Activated T-cell treated with anti-CD3 and anti-CD28 coated beads, Interleukin-2, amount 50 U/mL, for 72 hours (primary cell): ENCODE measurements at places on chromosomes 2 and 18.

- no peak for DNase-seq
Measured at GRCh38 chr18:48947560-48947959, 3.2 kb downstream of the SMAD7 start.

GRCh38 chr2:208150956-208151355 lies 5.0 kb upstream of the CRYGB start:
- DNase-seq, result no peak

- no peak for DNase-seq
Measured at GRCh38 chr2:132929786-132930185, 259.8 kb upstream of the LYPD1 start.

GRCh38 chr2:70964596-70965386 lies 13.6 kb upstream of the ANKRD53 start:
- DNase-seq, result peak; percentile 89

DNA sequence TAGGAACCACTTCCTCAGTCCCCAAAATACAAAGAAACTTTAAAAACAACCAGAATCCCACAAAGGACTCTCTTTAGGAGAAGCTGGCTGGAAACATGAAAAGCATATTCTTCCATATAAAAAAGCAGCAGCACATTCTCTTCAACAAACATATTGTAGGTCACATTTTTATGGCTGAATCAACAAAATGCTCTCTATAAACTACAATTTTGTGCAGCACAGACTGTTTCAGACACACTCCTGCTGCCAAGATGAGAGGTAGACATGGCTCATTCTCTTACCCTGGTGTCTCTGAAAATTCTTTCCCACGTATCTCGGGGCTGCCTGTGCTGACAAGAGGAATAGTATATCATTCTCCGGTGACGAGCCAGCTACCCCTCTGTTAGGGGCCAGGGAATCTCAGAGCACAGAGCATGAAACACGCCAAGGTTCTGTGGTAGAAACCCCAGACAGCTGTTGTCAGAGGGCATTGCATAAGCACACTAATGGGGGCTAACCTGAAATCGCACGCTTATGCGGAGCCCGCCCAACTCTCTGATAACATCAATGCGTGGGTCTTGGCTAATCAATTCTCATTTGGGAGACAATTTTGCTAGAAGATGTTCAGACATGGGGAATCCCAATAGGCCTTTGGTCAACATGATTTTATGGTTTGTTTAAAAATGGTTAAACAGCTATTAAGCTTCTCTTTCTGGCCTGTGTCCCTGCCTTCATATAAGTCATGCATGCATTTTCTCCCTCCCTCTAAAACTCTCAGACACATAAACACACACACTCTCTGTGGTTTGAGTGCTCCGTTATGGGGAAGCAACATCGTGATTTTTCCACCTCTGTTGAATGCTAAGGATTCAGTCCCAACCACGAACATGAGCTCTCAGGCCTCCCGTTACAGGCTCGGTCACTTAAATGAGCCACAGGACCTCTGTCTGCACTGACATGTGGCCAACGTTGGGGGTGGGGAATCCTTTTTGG lies 177.5 kb downstream of the INO80D start:
- no peak for DNase-seq

DNA sequence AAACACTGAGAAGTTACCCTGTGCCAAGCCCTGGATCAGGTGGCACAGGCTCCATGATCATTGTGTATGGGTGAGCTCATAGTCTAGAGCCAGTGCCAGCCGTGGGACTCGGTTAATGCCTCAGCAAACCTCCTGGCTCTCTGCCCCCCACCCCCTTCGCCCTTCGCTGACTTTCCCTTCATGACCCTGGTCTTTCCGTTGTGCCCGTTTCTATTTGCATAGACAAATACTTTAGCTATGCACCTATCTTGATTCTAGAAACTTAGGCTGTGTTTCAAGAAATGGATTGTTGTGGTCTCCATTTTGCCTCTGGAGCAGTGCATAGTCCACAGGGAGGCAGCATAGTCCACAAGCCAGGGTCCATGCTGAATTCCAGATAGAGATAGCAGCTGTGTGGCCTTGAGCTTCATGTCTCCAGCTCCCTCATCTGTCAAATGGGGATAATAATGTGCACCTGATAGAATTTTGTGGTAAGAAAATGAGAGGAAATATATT lies 44.8 kb upstream of the KDM3A start:
- no peak for DNase-seq

DNA sequence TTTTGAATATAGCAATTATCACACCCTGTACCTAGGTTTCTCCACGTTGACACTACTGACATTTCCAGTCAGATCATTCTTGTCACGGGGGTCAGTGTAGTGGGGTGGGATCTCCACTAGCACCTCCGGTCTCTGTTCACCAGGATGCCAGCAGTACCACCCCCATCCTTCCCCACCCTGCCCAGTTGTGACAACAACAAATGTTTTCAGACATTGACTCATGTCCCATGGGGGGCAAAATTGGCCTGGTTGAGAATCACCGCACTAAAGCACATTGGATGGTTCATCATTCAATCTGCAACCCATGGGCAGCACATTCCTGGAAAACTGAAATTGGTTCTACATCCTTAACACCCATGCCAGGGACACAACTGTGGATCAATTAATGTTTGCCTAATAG lies 32.3 kb downstream of the FEZ2 start:
- no peak for DNase-seq

GRCh38 chr2:30717081-30717650 lies 90.1 kb downstream of the CAPN13 start:
- no peak for DNase-seq

DNA sequence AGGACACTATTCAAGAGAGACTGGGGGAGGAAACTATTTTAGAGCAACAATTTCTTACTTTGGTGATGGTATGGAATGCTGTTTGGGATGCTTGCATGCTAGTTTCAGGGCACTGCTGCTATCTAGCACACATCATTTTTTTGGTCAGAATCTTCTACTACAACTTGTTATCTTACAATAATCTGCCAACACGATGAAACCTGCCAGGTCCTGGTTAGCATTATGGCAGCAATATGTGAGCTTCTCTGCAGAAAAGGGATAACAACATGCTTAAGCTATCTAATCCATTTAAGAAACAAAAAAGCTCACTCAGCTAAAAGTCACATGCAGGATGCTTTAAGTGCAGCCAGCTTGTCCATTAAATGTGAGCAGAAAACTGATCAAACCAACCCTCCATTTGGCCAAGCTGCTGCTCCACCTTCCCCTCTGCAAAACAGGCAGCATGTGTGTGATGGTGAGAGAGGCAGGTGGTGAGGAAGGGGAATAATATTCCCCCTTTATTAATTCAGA lies 30.1 kb downstream of the GAREM2 start:
- DNase-seq, result no peak

DNA sequence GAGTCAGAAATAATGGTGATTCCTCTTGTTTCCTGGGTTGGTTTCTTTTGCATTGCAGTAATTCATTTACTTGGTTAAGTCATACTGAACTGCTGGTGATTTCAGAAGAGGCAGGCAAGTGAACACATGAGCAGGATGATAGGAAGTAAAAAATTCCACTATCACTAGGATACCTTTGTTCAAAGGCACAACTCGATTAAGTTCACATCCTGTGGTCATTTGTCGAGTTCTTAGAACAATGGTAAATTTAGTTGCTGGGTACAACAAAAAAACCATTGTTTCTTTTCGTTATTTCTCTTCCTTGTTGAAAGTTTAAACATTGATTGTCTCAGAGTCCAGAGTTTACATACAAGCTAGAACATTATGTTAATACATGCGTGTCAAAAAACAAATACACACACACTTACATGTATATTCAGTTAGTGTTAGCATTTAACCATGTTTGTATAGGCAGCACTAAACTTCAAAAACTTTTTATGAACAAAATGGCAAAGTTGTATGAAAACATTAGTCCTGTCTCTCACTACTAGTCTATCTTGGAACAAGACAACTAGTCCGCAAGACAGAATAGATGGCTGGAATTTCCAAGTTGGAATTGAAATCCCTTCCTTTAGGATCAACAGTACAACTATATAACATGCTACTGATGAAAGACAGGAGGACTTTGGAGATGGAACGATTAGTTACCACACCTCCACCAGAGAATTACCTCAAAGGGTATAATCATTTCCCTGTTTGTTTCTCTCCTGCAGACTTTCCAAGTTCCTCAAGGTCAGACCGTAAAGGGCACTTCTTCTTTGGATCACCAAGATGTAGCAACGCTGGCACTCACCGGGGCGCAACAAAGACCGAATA lies 26.2 kb downstream of the STK39 start:
- no peak for DNase-seq

GRCh38 chr2:158194229-158194628 lies 92.6 kb downstream of the UPP2 start:
- no peak for DNase-seq

DNA sequence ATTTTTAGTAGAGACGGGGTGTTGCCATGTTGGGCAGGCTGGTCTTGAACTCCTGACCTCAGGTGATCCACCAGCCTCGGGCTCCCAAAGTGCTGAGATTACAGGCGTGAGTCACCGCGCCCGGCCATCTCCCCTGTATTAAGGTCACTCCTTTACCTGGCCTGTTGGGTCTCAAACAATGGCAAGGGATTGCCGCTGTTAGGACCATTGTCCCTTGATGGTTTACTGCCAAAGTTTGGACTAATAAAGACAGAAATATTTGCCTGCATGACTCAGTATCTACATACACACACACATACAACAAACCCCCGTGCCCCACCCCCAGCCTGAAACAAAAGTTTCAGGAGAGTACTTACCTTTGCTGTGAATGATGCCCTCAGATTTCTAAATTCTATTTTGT lies 16.5 kb downstream of the PARD3B start:
- DNase-seq, result no peak

- DNase-seq, result no peak
Measured at GRCh38 chr2:227939271-227940027, 68.0 kb downstream of the DAW1 start.

DNA sequence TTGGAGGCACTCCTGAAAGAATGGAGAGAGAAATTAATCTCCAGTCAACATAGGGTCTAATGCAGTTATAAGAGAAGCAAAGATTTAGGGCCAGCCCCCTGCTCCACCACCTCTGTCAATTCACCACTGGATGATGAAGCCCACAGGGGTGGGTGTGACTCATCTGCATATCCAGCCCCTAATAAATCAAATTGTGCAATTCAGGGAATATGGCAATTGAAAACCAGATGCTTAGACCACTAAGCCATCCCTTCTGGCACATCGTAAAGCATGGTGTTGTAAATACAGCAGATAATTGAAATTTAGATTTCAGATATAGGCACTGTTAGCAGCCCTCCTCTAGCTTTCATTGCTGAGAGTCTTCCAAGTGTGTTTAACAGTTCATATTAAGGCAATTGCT lies 541.4 kb downstream of the PARD3B start:
- DNase-seq, result no peak

DNA sequence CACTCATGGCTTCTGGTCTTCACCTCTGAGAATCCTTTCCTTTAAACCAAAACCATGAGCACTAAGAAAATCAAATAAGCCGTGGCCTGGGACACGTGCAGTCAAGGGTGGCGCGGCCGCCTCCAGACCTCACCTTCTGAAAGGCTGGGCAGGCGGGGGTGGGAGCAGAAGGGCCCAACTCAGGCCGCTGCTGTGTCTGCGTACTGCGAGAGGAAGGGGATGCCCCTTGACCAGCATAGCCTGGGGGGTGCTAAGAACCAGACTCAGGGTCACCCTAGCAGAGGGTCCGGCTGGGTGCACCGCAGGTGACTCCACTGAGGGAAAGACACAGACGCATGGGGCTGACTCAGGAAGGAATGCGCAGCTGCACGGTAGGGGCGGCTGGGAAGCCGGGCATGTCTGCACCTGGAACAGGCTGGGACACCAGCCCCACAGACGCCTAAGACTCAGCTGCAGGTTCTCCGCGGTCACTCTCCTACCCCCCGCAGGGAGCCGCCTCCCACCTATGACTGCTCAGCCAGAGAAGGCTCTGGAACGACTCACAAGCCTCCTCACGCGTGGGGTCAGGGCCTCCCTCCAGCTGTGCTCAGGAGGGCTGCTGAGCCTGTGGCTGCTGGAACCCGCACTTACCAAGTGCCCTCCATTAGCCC lies 432.4 kb upstream of the MYT1L start:
- no peak for DNase-seq

DNA sequence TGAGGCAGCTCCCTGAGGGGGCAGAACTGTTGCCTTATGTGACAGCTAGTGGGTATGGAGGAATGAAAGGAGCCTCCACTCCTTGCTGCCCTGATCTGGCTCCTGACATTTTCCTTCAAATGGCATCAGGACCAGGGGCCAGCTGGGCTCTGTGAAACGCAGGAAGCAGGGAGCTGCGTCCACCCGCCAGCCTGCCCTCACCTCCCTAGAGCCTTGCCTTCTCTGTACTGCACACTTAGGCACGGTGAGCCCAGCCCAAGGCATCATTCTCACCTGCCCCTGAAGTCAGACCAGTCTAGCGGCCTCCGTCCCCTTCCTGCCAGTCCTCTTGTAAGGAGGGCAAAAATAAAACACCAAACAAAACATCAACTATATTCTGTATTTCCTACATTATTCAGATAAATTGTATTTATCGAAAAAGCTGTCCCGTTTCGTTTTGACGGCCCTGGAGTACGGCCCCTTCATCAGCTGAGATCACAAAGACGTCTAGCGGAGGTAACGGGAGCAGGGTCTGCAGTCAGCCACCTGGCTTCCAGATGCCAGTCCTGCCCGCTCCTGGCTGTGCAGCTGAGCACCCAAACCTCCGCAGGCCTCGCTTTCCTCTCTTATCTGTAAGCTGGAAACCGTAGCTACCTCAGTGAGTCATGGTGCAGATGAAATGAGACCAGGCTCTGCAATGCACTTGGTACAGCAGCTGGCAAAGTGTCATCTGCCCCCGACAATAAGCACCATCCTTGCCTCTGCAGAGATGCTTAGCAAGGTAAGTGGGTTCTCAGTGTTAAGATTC lies 6.9 kb upstream of the CTDP1 start:
- DNase-seq, result no peak

DNA sequence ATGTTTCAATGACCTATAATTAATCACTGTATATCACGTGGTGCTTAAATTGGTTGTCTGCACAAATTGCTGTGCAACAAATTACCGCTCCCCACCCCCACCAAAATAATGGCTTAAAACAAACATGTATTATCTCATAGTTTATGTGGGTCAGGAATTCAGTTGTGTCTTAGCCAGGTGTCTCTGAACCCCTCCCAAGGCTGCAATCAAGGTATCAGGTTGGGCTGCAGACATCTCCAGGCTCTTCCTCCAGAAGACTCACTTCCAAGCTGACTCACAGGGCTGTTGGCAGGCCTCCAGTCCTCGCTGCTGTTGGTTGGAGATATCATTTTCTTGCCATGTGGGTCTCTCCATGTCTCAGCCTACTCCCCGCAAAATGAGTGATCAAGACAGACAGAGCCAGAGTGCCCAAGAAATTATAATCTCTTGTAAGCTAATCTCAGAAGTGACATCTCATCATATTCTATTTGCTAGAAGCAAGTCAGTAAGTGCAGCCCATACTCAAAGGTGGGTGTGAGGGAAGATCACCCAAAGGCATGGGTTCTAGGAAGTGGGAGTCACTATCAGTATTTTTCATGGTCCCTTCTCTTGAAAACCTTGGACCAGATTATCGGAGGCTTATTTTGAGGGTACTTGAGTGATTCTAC lies 38.4 kb downstream of the SPC25 start:
- no peak for DNase-seq

- no peak for DNase-seq
Measured at GRCh38 chr2:40363631-40364030, 88.3 kb downstream of the SLC8A1 start.
